Progenitor cell of endocrine pancreas (in vitro differentiated cells): ENCODE measurements at places on chromosomes 1 and 21.

DNA sequence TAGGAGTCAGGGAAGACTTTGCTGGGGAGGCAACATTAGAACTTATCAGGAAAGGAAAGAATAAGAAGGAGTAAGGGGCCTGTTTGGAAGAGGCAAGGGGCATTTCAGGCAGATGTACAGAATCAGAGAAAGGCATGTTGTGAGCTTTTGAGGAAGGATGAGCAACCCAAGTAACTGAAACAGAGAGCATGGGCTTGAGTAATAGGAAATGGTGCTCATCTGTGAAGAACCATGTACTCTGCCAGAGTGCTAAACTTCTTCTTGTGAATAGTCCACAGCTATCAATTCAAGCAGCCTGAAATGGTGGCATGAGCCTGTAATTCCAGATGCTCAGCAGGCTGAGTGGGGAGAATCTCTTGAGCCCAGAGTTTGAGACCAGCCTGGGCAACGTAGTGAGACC is 19.2 kb upstream of the PIGK start:
- DNase-seq = no peak

- no peak for DNase-seq
Observed at GRCh38 chr21:43734928-43735229, 15.9 kb downstream of the PDXK start.

DNA sequence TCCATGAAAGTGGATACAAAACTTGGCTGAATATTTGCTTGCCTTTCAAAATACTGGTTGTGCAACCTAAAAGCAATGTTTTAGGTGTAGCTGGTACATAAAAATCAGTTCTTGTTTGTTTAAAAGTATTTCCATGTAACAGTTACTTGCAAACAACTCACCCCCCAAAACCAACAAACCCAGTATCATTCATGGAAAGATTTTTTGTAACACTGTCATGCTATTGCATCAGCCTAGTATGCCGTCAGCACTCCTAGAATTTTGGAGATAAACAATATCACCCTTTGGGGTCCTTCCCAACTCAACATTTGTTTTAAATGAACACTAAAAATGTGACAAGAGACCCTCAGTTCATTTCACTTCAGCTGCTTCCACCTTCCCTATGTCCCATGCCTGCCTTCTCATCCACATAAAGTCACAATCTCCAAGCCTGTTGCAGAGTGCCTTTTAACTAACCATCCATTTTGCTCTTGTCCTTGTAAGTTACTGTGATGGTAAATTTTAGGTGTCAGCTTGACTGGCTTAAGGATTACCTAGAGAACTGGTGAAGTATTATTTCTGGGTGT is 425.3 kb downstream of the DUSP10 start:
- no peak for DNase-seq

- DNase-seq = no peak
Observed at GRCh38 chr1:220457957-220458609, 69.9 kb upstream of the MARK1 start.

DNA sequence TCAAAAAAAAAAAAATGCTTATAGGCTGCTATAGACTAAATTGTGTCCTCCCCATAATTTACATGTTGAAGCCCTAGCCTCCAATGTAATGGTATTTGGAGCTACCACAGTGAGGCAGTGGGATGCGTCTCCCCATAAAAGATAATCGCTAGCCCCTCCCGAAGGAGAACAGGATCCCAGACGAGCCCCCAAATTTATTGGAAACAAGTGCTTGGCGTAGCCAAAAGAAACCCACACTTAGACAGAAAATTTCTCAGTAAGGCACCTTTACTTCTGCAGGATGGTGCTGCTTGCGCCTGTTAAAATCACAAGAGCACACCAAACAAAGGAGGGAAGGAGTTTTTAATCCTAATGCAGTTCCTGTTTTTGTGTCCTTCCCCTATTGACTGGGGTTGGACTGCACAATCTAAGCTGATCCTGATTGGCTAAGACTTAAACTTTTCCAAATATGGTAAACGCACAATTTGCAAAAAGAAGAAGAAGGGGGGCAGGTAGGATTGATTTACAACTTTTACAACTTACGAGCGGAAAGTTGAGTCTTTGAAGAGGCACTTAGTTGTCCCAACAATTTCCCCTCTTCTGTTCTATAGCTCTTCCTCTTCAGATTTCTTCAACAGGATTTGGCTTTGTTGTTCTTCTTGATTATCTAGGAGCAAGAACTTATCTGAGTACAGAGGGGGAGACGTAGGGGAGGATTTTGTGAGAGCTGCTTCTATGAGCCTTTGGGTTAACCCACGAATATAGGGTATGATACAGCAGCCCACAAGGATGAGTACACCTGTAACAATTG is 3.0 kb upstream of the IPP start:
- no peak for DNase-seq
